ENCODE measurements at places on chromosomes 2 and 18.

DNA sequence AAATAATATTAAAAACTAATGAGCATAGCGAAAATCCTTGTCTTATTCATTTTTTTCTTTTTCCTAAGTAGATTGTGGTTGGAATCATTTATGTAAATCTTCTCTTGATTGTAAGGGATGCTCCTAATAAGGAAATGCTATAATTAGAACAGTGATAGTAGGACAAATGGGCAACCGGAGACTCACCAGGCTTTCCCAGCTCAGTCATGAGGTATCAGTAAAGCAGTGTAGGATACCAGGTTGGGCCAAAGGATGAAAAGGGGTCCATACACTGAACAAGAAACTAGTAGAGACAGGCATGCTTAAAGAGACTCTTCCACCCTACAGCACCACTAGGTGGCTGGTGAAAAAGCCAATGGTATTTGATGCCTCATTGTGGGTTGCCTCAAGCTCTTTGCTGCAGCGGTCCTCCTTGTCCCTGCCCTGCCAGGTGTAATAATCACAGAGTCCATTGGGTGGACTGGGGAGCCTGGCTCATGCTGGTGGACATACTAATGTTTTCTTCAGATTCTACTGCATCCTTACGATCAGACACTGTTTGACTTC lies 71.4 kb upstream of the FAM98A start:
- no peak for DNase-seq

GRCh38 chr18:72075040-72075439 lies 469.1 kb downstream of the CBLN2 start:
- no peak for DNase-seq

- DNase-seq: no peak
Measured at GRCh38 chr2:3679180-3679579, 21.2 kb downstream of the ALLC start.

DNA sequence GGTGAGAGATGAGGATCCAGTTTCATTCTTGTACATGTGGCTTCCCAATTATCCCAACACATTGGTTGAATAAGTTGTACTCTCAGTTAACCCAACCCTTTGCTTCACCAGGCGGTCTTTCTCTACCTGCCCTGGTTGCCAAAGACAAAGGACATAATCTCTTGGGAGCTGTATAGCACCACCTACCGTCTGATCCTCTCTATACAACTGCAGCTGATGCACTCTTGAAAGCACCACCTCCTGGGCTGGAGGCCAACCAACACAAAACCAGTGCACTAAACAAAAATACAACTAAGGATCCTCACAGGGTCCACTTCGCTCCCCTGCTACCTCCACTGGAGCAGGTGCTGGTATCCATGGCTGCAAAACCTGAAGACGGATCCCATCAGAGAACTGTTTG lies 473.6 kb upstream of the NRXN1 start:
- DNase-seq: no peak

Data from DMS153 (cell line).